ENCODE measurements at places on chromosomes 6 and 20.
A peak's percentile ranks its signal among the peaks of the same experiment; 100 is the strongest.

DNA sequence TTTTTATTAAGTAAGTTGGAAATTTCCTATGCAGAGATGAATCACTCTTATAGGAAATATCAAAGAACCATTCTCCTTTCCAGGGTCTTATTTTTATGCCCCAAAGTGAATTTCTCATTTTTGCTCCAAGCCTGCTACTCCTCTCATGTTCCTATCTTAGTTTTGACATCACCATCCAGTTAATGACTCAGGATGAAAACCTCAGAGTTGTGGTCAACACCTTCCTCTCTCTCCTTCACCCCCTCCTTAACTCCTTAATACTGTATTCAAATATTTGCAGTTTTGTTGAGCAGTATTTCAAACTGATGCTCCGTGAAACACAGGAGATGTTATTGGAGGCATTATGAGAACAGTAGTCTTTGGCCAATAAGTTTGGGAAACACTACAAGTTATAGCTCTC is 64.1 kb downstream of the NRN1 start:
- H3K36me3 ChIP-seq: no peaks in the 10 kb centered on the region
- H3K4me1 ChIP-seq: no peaks in the 10 kb centered on the region
- no peak for DNase-seq
- no peak overlapping the region for H3K27ac ChIP-seq

- DNase-seq: no peak
- H3K4me1 ChIP-seq: no peaks in the 10 kb centered on the region
- no peaks in the 10 kb centered on the region for H3K27me3 ChIP-seq
- no peak overlapping the region for H3K27ac ChIP-seq
- no peaks in the 10 kb centered on the region for H3K36me3 ChIP-seq
Measured at GRCh38 chr6:148432462-148433195, 90.0 kb downstream of the SASH1 start.

DNA sequence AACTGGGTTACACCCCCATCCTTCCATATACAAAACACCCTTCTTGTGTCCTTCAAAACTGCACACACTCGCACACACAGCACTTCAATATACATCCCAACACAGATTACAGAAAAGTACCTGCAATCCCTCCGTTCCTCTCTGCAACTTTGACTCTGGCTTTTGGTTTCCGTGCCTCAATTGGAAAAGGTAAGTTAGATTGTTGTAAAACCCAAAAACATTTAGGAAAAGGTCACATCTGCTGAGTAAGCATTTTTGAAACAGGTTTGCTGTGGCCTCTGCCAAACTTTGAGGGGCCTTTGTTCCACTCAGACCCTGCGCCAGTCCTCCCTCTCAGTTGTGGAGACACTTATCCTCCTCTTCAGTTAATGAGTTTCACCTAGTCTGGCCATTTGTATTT is 4.2 kb downstream of the NKX2-4 start:
- H3K36me3 ChIP-seq: peaks cover 3% of the 10 kb centered on the region
- no peak for DNase-seq
- peaks cover 58% of the 10 kb centered on the region for H3K27me3 ChIP-seq
- no peak overlapping the region for H3K4me3 ChIP-seq

- no peaks in the 10 kb centered on the region for H3K27me3 ChIP-seq
- peaks cover 10% of the 10 kb centered on the region for H3K4me1 ChIP-seq
- peaks cover 3% of the 10 kb centered on the region for H3K36me3 ChIP-seq
- H3K4me3 ChIP-seq: no peak overlapping the region
- no peak overlapping the region for H3K27ac ChIP-seq
- no peak for DNase-seq
Measured at GRCh38 chr6:44828780-44829179, 441.3 kb downstream of the CDC5L start.

GRCh38 chr6:117008618-117009017 is 131.6 kb downstream of the RFX6 start:
- H3K4me3 ChIP-seq: no peak overlapping the region
- no peaks in the 10 kb centered on the region for H3K27me3 ChIP-seq
- no peaks in the 10 kb centered on the region for H3K36me3 ChIP-seq
- DNase-seq: no peak
- no peak overlapping the region for H3K27ac ChIP-seq

- H3K4me1 ChIP-seq: peaks cover 30% of the 10 kb centered on the region
- DNase-seq: no peak
- no peaks in the 10 kb centered on the region for H3K36me3 ChIP-seq
- H3K27ac ChIP-seq: no peak overlapping the region
- peaks cover 47% of the 10 kb centered on the region for H3K27me3 ChIP-seq
- H3K4me3 ChIP-seq: peak overlapping the region; percentile 56
Measured at GRCh38 chr6:107491138-107491609, 1.3 kb downstream of the SOBP start.

DNA sequence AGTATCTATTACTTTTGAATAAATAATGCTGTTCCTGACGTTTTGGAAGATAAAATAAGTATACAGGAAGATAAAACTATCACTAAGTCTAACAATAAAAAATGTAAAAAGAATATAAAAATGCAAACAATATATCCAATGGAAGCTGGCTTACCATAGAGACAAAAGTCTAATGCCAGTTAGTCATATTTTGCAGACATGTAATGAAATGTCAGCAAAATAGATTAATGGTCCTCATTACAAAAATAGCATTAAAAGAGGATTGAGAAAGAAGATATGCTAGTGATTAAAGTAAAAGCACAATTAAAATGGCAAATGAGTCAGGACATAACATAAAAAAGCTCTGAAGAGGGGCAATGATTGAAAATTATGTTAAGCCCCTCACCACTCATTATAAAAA is 265.0 kb downstream of the MMUT start:
- no peaks in the 10 kb centered on the region for H3K4me1 ChIP-seq
- no peak for DNase-seq
- no peak overlapping the region for H3K4me3 ChIP-seq
- H3K27me3 ChIP-seq: no peaks in the 10 kb centered on the region

DNA sequence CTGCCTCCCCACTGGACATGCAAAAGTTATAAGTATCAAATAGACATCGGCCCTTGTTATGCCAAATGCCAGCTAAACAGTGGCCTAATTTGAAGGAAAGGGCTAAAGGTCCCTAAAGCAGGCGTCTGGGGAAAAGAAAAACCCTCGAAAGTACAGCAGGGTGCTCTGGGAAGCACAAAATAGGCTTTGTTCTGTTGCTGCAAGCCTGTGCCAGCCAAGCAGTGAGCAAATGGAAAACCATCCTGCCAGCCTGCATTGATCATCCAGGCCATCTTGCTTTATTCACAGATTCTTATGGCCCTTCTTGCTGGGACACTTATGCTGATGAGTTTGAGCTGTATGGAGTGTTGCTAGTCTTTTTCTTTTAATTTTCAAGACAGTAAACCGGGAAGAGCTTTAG is 62.2 kb upstream of the PLEKHG1 start:
- H3K4me1 ChIP-seq: no peaks in the 10 kb centered on the region
- no peaks in the 10 kb centered on the region for H3K27me3 ChIP-seq
- no peak for DNase-seq

GRCh38 chr20:31811198-31811597 is 8.0 kb upstream of the MYLK2 start:
- H3K4me1 ChIP-seq: no peaks in the 10 kb centered on the region
- no peak overlapping the region for H3K4me3 ChIP-seq
- no peak overlapping the region for H3K27ac ChIP-seq
- no peaks in the 10 kb centered on the region for H3K36me3 ChIP-seq
- DNase-seq: no peak
- no peaks in the 10 kb centered on the region for H3K27me3 ChIP-seq

GRCh38 chr6:118206221-118206620 is 299.2 kb downstream of the SLC35F1 start:
- H3K4me1 ChIP-seq: no peaks in the 10 kb centered on the region
- no peak overlapping the region for H3K4me3 ChIP-seq
- H3K27me3 ChIP-seq: no peaks in the 10 kb centered on the region
- H3K36me3 ChIP-seq: no peaks in the 10 kb centered on the region
- no peak overlapping the region for H3K27ac ChIP-seq

GRCh38 chr20:30922129-30922528 is 335.3 kb upstream of the DEFB115 start:
- DNase-seq: no peak
- no peaks in the 10 kb centered on the region for H3K4me1 ChIP-seq
- H3K27ac ChIP-seq: no peak overlapping the region

DNA sequence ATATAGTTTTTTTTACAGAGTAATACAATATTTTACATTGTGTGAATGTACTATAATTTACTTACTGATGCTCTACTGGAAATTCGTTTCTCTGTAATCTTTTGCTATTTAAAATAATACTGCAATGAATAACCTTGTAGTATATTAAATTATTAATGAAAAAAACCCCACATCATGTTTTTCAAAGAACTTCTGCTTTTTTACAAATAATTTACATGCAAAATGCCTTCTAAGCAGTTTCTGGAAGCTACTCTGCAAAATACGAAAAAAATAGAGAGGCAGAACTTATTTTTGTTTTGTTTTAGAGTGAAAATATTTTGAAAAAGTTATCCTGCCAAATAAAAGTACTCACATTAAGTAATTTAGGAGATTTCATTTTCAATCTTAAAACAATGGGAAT is 165.8 kb upstream of the SIM1 start:
- no peak for DNase-seq
- H3K27ac ChIP-seq: no peak overlapping the region
- H3K4me3 ChIP-seq: no peak overlapping the region

DNA sequence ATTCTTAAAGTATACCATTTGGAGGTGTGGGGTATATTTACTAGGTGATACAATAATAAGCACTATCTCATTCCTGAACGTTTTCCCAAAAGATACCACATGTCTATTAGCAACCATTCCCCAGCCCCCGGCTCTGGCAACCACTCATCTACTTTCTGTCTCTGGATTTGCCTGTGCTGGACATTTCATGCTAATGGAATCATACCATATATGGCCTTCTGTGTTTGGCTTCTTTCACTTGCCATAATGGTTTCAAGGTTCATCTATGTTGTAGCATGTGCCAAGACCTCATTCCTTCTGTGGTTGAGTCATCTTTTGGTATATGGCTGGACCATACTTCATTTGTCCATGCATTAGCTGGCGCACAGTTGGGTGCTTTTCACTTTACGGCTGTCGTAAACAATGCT is 39.7 kb downstream of the BCAS4 start:
- no peaks in the 10 kb centered on the region for H3K4me1 ChIP-seq
- no peak for DNase-seq
- no peaks in the 10 kb centered on the region for H3K27me3 ChIP-seq
- H3K4me3 ChIP-seq: no peak overlapping the region

- H3K36me3 ChIP-seq: no peaks in the 10 kb centered on the region
- DNase-seq: no peak
- no peaks in the 10 kb centered on the region for H3K4me1 ChIP-seq
- no peak overlapping the region for H3K27ac ChIP-seq
- no peak overlapping the region for H3K4me3 ChIP-seq
- no peaks in the 10 kb centered on the region for H3K27me3 ChIP-seq
Measured at GRCh38 chr6:56477241-56477640, 165.4 kb downstream of the DST start.

GRCh38 chr6:44386929-44387345 is 569 bp upstream of the CDC5L start:
- H3K27ac ChIP-seq: peak overlapping the region; percentile 93
- no peaks in the 10 kb centered on the region for H3K27me3 ChIP-seq
- peaks cover 11% of the 10 kb centered on the region for H3K36me3 ChIP-seq
- H3K4me3 ChIP-seq: peak overlapping the region; percentile 84
- peaks cover 19% of the 10 kb centered on the region for H3K4me1 ChIP-seq

- no peaks in the 10 kb centered on the region for H3K27me3 ChIP-seq
- H3K4me1 ChIP-seq: peaks cover 19% of the 10 kb centered on the region
- H3K36me3 ChIP-seq: no peaks in the 10 kb centered on the region
Measured at GRCh38 chr6:143058987-143059386, 1.7 kb upstream of the AIG1 start.

GRCh38 chr6:108489699-108490098 is 71.0 kb upstream of the FOXO3 start:
- DNase-seq: no peak
- H3K4me1 ChIP-seq: no peaks in the 10 kb centered on the region
- H3K36me3 ChIP-seq: no peaks in the 10 kb centered on the region

GRCh38 chr6:123928529-123928928 is 124.9 kb downstream of the NKAIN2 start:
- H3K27ac ChIP-seq: no peak overlapping the region
- H3K36me3 ChIP-seq: no peaks in the 10 kb centered on the region
- DNase-seq: no peak
- H3K27me3 ChIP-seq: no peaks in the 10 kb centered on the region
- H3K4me1 ChIP-seq: no peaks in the 10 kb centered on the region

DNA sequence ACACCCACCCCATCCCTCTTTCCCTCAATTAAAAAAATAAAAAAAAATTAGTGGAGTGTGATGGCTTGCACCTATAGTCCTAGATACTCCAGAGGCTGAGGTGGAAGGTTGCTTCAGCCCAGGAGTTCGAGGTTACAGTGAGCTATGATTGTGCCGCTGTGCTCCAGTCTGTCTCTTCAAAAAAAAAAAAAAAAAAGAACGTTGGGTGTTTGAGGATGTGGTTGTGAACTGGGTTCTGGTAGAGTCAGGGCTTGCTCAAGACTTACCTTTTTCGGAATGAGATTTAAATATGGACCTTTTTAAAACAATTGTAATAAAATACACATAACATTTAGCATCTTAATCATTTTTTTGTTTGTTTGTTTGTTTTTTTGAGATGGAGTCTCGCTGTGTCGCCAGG is 211.9 kb downstream of the OR2B2 start:
- peaks cover 17% of the 10 kb centered on the region for H3K36me3 ChIP-seq
- H3K27me3 ChIP-seq: no peaks in the 10 kb centered on the region
- no peak for DNase-seq

All from CD4-positive, alpha-beta T cell (primary cell).